Lung microvascular endothelial cell (primary cell): ENCODE measurements at places on chromosomes 6 and 20. TPM values are rescaled to one million over a fixed set of nuclear protein-coding genes. Genes with fewer than 3 reads are reported as not detected.

Gene VARS2
- 13.9 and 15.5 TPM in 2 replicates for total RNA-seq

Gene COL9A3
- total RNA-seq, result 0.44 and 0.99 TPM in 2 replicates

GRCh38 chr20:41892031-41892430, 273.9 kb upstream of the CHD6 start:
- no peak for DNase-seq

GRCh38 chr20:32487381-32487780, 97.8 kb downstream of the NOL4L start:
- no peak for DNase-seq

DNA sequence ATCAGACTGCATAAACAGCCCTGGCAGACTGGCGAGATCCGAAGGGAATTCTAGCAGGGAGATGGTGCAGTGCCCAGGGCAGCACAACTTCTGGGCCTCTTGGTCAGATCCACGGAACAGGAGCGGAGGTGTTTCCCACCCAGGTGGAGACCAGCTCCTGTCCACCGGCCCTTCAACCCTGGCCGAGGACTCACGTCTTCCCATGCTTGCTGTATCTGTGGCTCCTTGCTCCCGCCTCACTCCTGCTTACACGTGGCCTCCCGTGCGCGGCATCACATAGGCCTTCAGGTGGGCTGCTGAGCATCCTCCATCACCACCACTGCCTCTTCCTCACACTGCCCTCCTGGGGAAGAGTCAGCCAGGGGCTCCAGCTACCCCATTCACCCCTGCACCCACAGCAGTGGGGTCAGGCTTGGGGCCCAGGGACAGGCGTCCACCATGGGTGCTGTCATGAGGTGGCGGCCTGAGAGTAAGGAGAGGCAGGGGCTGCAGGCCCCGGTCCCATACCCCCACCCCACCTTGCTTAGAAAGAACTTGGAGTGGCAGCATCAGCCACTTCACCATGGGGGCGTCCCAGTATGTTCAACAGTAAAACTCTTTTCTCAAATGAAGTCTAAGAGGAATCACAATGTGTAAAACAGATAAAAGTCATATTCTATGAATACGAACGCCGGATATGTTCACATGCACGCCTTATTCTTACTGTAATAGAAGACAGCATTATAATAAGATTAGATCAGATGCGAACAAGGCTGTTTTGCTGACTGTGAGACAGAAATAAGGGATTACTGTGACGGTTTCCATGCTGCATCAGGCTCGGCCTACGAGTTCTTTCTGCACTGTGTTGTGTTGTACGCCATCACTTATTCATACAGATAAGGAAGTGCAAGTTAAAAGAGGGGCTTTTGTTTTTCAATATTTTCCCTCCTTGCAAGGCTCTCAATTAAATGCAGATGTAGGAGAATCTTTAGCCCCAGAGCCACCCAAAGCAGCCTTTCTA, 165.4 kb downstream of the GRM4 start:
- DNase-seq, result no peak
